Suprapubic skin (tissue), 4 donors: ENCODE measurements at places on chromosomes 11 and 22.

DNA sequence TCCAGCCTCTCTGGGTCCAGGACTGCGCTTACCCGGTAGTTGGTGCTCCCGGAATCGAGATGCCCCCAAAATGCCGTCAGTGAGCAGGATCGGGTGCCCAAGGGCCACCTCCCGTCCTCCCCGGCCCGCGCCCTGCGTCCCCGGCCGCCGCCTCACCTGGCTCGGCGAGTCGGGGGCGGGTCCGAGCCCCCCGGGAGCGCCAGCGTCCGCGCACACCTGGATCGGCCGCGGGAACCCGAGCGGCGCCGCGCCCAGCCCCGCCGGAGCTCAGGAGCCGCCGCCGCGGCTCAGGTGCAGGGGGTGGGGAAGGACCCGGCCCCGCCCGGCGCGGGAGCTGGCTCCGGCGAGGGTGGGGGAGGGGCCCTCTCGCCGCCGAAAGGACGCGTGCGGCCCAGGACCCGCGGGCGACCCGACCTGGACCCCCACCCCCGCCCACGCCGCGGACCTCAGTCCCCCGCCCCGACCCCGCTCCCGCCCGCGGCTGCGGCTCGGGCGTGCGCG, at the start of gene SHANK2:
TSS of gene SHANK2 (minus strand) at position 309 of the 501 bp plus-strand sequence. CDS start 105,251 bp downstream, outside the sequence.
- no peak for DNase-seq

DNA sequence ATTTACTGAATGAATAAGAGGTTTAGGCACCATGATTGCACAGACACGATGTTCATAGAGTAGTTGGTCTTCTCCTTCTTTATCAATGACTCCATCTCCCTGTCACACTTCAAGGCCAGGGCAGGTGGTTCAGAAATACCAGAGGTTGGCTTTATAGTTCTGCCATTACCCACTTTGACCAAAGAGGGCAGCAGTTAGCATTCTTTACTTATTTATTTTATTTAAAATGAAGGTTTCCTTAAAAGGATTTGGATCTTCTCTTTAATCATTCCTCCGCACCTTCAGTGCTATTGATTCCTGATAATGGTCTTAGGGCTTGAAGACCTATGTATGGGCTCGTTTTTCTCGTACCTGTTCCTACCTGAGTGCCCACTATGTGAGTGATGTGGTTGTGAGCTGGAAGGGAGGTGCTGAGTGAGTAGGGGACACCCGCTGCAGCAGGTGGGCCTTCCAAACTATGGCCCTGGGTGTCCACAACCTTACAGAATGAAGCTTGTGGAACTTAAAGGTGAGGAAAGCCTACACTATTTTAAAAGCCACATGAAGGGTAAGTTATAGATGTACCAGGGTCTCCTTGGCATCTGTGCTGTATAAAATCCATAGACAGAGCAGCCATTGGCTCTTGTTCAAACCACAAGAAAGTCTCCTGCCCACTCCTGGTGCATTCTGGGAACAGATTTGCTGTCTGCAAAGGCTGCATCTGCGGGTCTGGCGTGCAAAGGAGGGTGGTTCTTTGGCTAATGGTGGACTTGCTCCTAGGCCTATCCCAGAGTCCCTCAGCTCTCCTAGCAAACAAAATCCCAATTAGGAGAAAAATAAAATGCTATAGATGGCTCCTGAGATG, 35.0 kb downstream of the TIMP3 start:
- no peak for DNase-seq

GRCh38 chr11:123829745-123830144, 23.6 kb upstream of the OR6M1 start:
- DNase-seq: no peak

GRCh38 chr11:29214833-29215232, 802.0 kb downstream of the KCNA4 start:
- DNase-seq: no peak

GRCh38 chr22:39528080-39528661, 4.4 kb downstream of the RPS19BP1 start:
- no peak for DNase-seq

DNA sequence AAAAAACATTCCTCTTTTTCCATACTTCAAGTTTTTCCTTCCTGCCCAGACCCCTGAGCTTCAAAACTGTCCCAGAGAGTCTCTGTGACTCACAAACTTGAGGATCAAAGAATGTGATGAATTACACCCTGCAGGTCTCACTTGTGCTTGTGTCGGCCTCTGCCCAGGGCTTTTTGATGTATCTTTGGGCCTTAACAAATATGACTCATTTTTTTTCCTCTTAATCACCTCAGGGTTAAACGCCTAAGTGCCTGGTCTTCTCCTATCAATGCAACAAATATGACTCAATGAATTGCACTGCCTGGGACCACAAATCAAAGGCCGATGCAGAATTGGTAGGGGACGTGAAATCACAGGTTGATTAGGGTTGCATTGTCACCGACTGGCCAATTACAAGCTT, 267.7 kb downstream of the LARGE1 start:
- no peak for DNase-seq

DNA sequence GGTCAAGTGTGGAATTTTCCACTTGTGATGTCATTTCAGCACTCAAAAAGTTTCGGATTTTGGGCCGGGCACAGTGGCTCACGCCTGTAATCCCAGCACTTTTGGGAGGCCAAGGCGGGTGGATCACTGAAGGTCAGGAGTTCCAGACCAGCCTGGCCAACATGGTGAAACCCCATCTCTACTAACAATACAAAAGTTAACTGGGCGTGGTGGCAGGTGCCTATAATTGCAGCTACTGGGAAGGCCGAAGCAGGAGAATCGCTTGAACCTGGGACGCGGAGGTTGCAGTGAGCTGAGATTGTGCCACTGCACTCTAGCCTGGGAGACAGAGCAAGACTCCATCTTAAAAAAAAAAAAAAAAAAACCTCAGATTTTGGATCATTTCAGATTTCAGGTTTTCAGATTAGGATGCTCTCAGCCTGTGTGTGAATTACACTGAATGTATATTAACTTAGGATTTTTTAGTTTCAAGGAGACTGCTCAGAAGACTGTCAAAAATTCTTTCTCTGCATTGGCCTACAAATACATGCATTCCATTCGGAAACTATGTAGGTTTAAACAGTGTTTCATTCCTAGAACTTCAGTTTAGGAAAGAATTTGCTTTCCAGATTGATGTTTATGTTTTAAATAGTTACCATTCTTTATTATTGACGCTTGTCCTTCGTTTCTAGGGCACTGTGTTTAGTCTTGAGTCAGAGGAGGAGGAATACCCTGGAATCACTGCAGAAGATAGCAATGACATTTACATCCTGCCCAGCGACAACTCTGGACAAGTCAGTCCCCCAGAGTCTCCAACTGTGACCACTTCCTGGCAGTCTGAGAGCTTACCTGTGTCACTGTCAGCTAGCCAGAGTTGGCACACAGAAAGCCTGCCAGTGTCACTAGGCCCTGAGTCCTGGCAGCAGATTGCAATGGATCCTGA, 48.0 kb downstream of the BID start:
- no peak for DNase-seq

GRCh38 chr22:32874385-32874784, 72.9 kb downstream of the TIMP3 start:
- DNase-seq: no peak

- no peak for DNase-seq
Measured at GRCh38 chr11:11931461-11932055, 76.9 kb downstream of the DKK3 start.

DNA sequence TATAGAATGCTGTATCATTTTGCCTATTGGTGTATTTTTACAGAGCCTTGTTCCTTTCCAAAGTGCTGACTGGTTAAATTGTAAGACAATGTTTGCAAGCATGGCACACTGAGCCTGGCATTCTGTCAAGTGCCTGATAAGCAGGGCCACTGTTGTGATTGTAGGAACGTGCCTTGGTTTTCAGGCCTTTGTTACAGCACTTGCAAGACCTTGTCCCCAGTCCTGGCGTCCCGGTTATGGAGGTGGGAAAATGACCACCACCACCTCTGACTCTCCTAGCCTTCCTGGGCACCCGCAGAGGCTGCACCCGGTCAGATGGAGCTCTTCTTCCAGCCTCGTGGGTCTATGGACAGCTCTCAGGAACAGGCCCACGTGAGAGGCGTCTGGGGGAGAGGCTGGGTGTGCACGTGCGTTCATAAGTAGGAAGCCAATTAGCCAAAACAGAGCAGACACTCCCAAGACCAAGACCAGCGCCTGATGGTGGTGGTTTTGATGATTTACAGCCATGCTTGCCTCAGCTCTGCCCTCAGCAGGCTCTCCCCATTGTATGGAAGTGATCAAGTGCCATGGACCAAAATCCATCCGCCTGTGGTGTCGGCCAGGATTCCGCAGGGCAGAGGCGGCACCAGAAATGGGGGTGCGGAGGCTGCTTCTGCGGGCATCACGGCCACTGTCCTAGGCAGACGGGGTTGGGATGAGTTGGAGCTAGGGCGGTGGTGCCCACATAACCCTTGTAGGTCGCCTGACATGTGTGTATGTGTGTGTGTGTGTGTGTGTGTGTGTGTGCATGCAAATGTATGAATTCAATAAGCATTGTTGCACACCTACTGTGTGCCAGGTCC, 89.8 kb downstream of the RTL6 start:
- peak; percentile 46 for DNase-seq

- DNase-seq: no peak
Measured at GRCh38 chr11:35281169-35281688, 138.1 kb downstream of the SLC1A2 start.

GRCh38 chr11:74307434-74307833, 4.0 kb downstream of the P4HA3 start:
- DNase-seq: no peak

- no peak for DNase-seq
Measured at GRCh38 chr11:134683860-134684259, 271.8 kb upstream of the B3GAT1 start.

DNA sequence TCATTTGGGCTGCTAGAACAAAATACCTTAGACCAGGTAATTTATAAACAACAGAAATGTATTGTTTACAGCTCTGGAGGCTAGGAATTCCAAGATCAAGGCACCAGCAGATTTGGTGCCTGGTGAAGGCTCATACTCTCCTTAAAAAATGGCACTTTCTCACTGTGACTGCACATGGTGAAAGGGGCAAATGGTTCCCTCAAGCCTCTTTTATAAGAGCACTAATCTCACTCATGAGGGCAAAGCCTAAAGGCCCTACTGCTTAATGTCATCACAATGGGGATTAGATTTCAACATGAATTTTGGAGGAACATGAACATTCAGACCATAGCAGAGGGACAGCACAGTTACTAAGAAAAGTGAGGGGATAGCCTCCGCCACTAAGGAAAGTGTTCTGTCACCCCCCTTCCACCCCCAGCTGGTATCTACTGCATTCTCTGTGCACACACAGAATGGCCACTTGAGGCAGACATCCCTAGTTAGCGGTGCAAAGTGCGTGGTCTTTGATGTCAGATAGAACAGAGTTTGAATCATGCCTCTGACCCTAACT, 47.2 kb upstream of the CEP295 start:
- DNase-seq: no peak
